Stimulated activated CD8-positive, alpha-beta memory T cell treated with anti-CD3 and anti-CD28 coated beads, Interleukin-7, amount 100 ng/mL, for 1 hour (primary cell): ENCODE measurements at places on chromosomes 13 and 19.

DNA sequence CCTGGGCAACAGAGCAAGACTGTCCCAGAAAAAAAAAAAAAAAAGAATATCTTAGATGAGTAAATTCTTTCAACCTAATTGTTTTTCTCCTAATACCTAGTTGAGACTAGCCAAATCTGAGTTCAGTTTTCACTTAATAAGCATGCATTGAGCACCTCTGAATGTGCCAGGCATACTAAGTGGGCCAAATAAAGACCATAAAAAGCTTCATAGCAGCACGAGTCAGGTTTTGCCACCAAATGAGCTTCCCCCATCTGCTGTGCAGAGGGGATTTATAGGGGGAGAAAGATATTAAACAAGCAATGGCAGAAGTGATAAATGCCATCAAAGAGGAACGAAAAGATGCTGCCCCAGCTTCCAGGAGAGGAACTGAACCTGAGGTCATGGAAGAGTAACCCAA lies 11.4 kb downstream of the THSD1 start:
- no peak for DNase-seq

- DNase-seq = no peak
Observed at GRCh38 chr19:29845574-29846176, 33.9 kb downstream of the CCNE1 start.

DNA sequence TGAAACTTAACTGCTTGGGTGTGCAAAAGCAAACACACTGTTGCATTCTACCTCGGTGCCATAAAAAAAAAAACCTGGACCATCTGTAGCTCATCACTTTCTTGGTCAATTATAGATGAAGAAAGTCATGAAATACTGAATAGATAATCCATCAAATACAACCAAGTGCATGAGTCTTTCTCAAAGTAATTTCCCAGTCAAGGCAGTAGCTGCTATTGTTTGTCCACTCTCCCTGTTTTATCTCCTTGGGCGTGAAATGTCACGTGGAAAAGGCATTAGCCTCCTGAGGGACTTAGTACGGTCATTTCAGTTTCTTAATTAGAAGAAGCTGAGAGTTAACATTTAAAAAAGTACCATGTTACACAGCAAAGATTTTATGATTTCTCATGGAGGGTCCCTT lies 1697.9 kb downstream of the PCDH9 start:
- DNase-seq = no peak

- DNase-seq = no peak
Observed at GRCh38 chr19:4009990-4010807, 2.7 kb downstream of the PIAS4 start.

- no peak for DNase-seq
Observed at GRCh38 chr19:3653865-3654513, 27.4 kb upstream of the CACTIN start.

GRCh38 chr13:77720988-77721387 lies 23.5 kb downstream of the SLAIN1 start:
- no peak for DNase-seq

- no peak for DNase-seq
Observed at GRCh38 chr13:101231751-101232428, 184.4 kb downstream of the NALCN start.

GRCh38 chr19:13817615-13818371 lies 22.6 kb downstream of the ZSWIM4 start:
- DNase-seq = no peak

DNA sequence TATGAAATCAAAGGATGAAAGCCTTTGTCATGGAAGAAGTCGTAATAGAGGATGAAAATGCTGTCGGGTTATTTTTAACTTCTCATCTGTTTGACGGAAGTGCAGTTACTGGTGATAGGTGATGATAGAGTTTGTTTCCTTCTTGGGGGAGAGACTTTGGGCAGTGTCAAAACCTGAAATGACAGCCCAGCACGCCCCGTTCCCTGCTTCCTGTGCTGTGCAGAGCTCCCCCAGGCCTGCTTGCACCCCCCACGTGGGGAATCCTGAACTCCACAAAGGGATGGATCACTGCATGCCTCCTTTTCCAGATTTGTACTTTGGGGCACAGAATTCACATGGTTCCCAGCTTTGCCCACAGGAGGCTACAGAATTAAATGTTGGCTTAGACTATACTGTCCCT lies 102.7 kb downstream of the ATP11A start:
- DNase-seq = no peak

- no peak for DNase-seq
Observed at GRCh38 chr19:15368051-15368632, 11.4 kb downstream of the AKAP8 start.

GRCh38 chr19:41175801-41176777 lies 16.9 kb upstream of the CYP2S1 start:
- DNase-seq = no peak

- DNase-seq = no peak
Observed at GRCh38 chr13:24187185-24187584, 26.7 kb downstream of the SPATA13 start.

DNA sequence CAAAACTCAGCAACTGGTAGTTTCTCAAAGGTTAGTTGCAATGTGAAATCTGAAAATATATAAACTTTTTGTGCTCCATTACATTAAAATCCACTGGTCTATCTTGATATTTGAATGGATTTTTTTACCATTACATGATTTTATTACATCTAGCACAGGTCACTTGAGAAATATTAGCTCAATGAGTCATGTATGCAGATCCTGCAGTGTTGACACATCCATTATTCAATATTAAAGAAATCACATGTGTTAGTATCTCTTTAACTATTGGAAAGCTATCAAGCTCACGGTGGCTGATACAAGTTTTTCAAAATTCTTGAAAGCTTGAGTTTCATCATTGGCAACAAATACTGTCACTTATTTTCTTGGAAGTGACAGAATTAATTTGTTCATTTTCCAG lies 373.9 kb upstream of the TSHZ3 start:
- no peak for DNase-seq

DNA sequence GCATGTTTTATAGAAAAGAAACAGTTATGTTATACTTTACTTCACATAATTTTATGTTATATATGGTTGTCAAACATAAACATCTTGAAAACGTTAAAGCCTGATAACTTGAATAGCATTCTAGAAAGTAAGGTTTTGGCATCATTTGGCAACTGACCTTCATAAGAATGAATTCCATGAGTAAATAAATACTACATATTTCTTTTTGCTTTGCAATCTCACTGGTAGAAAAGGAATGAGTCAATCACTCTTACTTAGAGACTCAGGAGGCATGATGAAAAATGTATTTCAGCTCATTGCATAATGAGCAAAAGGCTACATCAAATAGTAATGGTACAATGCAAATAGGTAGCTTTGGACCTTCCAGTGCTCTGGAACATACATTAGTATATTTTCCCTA lies 1381.9 kb downstream of the EFNB2 start:
- DNase-seq = no peak

DNA sequence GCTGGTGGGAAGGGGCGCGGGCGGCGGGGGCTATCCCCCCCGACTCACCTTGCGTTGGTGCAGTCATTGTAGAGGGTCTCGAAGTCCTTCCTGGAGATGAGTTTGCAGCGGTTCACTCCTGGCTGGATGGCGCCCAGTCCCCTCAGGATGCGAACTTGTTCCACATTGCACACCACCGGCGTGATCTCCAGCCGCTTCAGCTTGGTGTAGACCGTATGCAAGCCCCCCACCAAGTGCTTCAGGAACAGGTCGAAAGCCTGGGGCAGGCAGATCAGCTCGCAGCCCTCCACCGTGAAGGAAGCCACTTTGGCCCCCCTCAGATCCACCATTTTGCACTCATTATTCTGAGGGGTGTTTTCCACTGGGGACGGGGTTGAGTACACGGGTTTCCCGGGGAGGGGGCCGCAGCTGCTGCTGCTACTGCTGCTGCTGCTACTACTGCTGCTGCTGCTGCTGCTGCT lies 1.1 kb downstream of the DACH1 start:
- DNase-seq = no peak

DNA sequence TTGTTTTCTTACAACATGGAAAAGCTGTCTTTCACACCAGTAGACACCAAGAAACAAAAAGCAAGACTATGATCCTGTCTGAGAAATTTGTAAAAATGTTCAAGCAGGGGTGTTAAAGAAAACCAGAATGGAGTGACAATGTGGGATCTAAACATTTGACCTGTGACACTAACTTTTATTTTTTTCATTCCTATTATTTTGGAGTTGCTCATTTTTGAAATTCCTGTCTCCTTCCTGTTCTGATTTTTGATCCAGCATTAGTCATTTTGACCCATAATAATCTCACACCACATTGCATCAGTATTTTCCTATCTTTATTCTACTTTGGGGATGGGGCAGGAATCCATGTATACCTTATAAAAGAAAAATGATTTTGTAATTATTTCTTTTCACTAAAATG lies 164.2 kb downstream of the DLEU7 start:
- no peak for DNase-seq

DNA sequence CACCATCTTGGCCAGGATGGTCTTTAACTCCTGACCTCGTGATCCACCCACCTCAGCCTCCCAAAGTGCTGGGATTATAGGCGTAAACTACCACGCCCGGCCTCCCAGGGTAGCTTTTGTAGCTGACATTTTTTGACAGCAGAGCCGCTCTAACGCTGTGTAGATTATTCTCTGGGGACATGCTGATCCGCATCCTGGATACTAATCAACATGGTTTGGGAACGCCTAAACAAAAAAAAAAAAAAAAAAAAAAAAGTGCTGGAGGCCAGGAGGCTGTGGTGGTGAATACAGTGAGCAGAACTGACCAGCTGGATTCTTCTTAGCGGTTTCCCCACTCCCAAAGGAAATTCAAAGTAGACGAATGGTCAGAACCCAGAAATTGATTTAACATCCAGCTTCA lies 5.1 kb downstream of the LONP1 start:
- DNase-seq = no peak

GRCh38 chr13:51995677-51996551 lies 15.3 kb downstream of the ATP7B start:
- DNase-seq = no peak

DNA sequence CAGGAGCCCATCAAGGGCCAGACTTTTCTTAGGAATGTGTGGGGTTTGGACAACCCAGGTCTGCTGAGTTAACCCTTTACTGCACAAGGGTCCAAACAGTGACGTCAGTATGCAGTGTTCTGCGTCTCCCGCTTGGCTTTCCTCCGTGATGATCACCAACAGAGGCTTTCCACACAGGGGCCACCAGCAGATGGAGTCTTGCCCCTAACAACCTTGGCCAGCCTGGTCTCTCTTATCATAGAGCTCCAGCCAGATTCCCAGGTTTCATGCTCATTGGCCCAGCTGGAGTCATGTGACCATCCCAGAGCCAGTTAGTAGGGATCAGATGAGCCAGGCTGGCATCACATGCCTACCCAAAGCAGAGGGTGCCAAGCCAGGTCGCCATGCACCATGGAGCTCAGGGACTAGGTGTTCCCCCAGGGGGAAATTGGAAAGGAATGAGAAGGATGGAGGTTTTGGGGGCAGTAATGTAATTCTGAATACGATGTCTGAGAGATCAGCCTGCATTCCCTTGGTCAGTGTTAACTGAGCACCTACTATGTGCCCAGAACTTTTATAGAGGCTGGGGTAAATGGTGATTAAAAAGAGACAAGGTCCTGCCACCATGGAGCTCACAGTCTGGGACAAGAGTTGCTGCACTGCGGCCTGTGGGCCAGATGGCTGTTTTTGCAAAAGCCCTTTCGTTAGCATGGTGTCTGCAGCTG lies 61.2 kb downstream of the MYH14 start:
- no peak for DNase-seq

DNA sequence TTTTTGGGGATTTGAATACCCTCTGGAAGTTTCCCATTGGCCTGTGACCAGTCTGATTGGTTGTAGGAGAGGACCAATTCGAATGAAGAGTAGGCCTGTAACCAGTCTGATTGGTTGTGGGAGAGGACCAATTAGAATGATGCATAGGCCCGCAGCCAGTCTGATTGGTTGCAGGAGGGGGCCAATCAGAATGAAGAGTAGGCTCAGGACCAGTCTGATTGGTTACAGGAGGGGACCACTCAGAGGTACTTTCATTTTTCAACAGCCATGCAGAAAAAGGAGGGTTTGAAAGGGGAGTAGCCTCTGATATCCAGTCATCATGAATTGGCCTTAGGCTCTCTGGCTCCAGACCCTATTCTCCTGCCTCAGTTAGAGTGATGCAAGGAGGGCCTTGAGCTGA lies 30.4 kb upstream of the SLC1A5 start:
- DNase-seq = no peak

DNA sequence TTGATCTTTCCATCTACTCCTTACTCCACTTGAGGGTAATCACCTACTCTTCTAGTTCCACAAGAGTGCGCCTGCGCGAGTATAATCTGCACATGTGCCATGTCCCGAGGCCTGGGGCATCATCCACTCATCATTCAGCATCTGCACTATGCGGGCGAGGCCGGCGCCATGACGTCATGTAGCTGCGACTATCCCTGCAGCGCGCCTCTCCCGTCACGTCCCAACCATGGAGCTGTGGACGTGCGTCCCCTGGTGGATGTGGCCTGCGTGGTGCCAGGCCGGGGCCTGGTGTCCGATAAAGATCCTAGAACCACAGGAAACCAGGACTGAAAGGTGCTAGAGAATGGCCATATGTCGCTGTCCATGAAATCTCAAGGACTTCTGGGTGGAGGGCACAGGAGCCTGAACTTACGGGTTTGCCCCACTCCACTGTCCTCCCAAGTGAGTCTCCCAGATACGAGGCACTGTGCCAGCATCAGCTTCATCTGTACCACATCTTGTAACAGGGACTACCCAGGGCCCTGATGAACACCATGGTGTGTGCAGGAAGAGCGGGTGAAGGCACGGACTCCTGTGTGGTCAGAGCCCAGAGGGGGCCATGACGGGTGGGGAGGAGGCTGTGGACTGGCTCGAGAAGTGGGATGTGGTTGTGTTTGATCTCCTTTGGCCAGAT lies 2.7 kb upstream of the KLK2 start:
- no peak for DNase-seq

DNA sequence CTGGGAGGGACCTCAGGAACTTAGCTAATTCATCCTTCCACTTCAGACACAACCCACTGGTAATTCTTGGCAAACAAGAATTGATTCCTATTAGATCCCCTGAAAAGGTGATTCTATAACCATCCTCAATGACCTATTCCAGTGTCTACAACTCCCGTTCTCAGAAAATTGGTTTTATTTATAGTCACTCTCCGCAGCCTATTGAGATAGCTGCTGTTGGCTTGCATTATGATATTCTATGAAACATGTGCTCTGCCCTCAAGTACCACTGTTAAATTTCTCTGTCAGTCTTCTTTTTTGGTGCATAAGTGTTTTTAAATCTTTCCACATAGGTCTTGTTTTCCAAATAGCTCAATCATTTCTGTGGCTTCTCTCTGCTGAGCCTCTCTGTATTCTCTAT lies 75.0 kb downstream of the CDADC1 start:
- no peak for DNase-seq

DNA sequence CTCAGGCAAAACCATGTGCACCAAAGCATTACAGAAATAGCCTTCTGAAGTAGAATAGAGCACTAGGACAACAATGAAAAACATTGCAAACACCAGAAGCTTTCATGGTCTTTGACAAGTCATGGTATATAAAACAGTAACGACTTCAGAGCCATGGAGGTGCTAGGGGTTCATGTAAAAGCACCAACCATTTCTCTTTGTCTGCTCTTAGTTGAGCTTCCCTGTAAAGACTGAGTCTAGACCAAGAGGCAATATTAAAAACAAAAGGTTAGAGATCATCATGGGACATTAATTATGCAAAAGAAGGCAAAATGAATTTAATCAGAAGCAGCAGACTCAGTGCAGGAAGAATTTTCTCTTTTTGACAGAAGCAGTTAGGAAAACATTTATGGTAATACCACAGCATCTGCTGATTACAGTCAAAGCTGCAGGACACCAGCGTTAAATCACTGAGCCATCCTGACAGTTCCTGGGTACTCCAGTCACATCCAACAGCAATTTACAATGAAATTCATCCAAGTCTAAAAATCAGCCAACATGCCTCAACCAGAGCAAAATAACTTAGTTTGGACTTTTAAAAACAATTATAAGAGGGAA lies 476.8 kb downstream of the DIAPH3 start:
- no peak for DNase-seq
